Activated CD4-positive, alpha-beta T cell treated with anti-CD3 and anti-CD28 coated beads, Interleukin-10, Interleukin-2, amounts not matched to agents 100 ng/mL and 50 ng/mL, durations not matched to agents 16 hours and 8 hours (primary cell): ENCODE measurements at places on chromosomes 13 and 19.
A peak's percentile ranks its signal among the peaks of the same experiment; 100 is the strongest.

- peak; percentile 35 for DNase-seq
Measured at GRCh38 chr19:12792853-12793289, 1.6 kb downstream of the JUNB start.

DNA sequence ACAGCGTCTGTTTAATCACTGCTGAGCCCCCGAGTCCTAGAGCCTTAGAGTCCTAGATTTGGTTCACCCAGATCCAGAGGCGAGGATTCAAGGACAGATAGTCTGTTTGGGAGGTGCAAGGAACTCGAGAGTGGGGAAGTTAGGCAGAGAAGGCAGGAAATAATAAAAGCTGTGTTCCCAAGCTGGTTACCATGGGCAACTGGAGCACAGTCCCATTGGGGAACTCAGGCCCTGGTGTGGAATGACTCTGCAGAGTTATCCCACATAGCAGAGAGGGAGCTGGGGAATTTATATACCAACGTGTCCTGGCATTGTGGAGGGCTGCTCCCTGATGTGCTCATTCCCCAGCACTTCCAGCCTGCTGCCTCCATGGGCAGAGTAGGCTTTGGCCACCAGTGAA lies 9.7 kb downstream of the IGSF23 start:
- no peak for DNase-seq

GRCh38 chr19:11373166-11373884 lies 1.1 kb upstream of the SWSAP1 start:
- DNase-seq, result no peak

DNA sequence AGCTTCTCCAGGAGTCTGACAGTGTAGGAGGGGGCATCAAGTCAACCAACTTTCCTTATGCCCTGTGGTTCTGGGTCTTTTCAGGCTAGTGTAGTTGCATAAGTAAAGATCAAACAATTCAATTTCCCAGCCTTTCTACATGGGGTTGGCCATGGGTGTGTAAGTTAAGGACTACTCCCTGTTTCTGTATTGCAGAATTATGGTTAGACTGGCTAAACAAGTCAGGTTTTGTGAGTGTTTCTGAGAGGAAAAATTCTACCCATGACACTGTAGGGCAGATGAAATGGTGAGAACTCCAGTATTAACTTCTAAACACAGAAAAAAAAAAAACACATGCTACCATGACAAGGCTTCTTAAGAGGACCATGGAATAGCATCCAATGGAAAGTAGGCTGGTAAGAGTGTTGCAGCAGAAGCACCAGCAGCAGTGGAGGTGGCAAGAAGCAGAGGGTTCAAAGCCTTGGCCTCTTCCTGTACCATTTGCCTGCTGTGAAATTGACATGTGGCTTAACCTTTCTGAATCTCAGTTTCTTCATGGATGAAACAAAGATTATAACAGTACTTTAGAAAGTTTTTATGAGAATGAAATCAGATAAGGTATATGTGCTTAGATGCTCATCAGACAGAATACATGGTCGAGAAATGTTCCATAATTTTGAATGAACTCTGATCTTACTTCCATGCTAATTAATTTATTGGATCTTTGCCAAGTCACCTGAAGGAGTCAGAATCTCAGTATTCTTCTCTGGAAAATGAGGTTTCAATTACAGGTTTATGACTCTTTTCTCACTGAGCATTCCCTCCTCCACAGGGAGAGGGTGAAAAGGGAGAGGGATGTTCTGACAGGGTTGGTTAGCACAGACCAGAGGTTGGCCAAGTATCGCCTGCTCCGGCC lies 11.4 kb upstream of the SCEL start:
- DNase-seq, result no peak

- DNase-seq, result no peak
Measured at GRCh38 chr13:38328699-38329098, 21.0 kb upstream of the UFM1 start.

DNA sequence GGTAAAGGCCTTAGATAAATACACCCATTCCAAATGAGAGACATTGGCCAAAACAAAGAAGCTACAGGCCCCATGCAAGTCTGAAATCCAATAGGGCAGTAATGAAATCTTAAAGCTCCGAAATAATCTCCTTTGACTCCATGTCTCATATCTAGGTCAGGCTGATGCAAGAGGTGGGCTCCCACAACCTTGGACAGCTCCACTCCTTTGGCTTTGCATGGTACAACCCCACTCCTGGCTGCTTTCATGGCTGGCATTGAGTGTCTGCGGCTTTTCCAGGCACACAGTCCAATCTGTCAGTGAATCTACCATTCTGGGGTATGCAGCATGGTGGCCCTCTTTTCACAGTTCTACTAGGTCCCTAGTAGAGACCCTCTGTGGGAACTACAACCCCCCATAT lies 762.5 kb downstream of the LIG4 start:
- no peak for DNase-seq

GRCh38 chr19:2549701-2550191 lies 73.8 kb downstream of the GADD45B start:
- no peak for DNase-seq

DNA sequence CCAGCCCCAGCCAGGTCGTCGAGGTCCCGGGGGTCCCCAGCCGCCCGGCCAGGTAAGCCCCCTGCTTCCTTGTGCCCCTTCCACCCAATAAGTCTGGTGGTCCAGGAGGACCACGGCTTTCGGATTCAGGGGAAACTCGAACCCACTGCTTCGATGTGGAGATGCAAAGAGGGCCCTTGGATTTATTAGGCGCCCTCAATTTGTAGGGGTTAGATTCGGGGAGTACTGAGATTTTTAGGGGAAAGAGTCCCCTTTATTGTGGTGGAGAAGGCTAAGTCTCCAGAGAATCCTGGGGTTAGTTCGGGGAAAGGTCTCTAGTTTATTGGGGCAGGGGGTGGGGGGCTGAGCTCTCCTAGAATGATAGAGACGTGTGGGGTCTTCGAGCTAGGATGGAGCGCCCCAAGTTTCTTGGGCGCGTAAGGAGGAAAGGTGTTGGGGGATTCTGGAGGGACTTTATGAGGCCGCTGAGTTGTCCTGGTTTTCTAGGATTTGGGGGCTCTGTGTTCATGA lies 3.8 kb upstream of the LTBP4 start:
- no peak for DNase-seq

DNA sequence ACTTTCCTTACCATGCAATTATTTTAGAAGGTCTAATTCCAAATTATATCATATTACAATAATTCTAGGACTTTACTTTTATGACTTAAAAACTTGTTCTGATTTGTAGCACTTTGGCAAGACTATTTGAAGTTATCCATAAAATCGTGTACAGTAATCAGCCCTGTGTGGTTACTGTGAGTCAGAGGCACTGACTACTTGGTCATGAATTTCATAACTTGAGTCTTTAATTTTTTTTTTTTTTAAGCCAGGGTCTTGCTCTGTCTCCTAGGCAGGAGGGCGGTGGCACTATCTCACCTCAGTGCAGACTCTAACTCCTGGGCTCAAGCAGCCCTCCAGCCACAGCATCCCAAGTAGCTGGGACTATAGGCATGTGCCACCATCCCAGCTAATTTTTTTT lies 1319.2 kb upstream of the SLC10A2 start:
- DNase-seq, result no peak

GRCh38 chr19:4575267-4576015 lies 16.0 kb upstream of the SEMA6B start:
- DNase-seq, result no peak

- DNase-seq, result no peak
Measured at GRCh38 chr13:110525328-110526319, 35.9 kb downstream of the RAB20 start.
